Cerebellar cortex (tissue), 1 donor: ENCODE measurements at places on chromosomes 1 and 21.
A peak's percentile ranks its signal among the peaks of the same experiment; 100 is the strongest.

DNA sequence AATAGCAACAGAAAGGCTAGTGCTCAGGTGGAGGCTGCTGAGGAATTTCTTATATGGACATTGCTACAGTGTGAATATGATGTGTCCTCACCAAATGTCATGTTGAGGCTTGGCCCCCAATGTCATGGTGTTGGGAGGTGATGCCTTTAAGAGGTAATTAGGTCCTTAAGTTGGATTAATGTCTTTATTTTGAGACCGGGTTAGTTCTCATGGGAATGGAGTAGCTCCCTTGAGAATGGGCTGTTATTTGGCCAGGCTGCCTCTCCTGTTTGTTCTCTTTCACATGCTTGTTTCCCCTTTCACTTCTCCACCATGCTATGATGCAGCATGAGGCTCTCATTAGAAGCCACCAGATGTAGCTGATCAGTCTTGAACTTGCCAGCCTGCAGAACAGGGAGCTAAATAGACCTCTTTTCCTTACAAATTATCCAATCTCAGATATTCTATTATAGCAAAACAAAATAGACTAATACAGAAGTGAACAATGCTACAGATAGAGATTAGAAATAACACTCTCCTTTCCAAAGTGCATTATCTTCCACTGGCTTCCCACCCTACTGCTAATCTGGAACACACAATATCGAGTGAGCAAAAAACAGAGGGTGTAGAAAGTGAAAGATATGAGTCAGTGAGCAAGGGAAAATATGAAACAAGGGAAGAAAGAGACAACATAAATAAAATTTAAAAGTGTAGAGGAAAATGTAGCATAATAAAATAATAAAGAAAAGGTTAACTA, 160.2 kb downstream of the NTMT2 start:
- DNase-seq: no peak

GRCh38 chr1:171346881-171347280, 32.9 kb downstream of the FMO4 start:
- DNase-seq: no peak

DNA sequence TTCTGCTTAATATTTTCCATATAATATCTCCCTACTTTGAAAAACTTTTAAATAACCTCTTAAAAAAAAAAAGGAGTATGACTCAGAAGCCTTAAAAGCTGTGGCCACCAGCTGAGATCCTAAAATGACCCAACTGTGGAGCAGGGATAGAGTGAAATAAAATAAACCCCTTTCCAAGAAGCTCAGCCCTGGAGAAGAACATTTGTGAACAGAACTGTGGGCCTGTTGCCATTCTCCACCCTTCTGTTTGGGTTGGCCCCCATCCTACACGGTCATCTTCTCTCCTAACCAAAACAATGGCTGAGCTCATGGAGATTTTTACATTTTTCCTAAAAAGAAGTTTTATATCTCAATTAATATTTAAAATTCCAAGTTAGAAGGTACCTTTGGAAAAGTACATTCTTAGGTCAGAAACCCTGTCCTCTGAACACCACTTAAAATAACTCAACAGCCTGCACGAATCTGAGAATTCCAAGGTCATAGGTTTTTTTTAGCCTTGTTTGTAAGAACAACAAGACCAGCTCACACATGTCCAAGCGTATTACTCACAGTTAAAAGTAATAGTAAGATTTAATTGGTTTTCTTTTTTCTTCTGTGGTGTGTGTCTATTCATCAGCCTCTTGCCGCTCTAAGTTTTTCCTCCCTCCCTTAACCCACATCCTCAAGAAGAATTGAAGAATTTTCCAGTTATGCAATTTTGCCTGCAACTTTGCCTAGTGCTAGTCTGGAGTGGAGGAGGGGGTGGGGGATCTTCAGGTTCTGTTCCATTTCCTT, 107.7 kb upstream of the ERRFI1 start:
- DNase-seq: peak; percentile 95

DNA sequence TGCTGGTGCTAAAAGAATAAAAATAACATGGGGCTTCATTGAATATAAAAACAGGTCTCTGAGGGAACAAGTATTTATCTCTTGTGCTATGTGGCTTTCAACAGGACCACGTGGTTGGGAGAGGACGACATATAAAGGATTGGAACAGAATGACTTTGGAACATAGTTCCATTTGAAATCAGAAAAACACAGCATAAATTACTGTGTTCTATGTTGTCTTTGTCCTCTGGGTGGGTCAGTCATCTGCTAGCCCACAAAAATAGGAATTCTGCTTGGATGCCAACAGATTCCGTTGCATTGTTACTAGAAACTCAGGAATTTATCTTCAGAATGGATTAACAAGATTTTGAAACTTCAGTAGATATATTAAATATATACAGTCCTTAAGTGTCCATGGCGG, 5.9 kb downstream of the CEP85 start:
- DNase-seq: no peak

GRCh38 chr1:12153181-12153785, 13.5 kb upstream of the TNFRSF1B start:
- no peak for DNase-seq

- DNase-seq: no peak
These were observed 113.7 kb upstream of the IFFO2 start for GRCh38 chr1:19070197-19070651.

DNA sequence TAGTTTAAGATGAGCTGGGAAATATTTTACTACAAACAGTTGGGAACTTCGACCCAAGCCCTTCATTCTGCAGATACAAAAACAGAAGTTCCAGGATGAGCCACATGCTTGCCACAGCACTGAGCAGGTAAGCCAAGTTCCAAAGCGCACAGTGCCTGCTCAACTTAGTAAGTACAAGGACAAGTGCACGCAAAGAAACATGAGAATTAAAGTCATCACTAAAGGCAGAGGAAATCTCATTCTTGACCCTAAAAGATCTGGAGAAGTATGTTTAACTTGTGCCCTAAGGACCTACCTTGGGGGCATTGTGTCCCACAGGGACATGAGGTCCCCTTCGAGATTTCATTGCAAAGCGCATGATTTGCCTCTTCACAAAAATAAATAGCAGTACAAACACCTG, 1.2 kb upstream of the UBAP2L start:
- no peak for DNase-seq

DNA sequence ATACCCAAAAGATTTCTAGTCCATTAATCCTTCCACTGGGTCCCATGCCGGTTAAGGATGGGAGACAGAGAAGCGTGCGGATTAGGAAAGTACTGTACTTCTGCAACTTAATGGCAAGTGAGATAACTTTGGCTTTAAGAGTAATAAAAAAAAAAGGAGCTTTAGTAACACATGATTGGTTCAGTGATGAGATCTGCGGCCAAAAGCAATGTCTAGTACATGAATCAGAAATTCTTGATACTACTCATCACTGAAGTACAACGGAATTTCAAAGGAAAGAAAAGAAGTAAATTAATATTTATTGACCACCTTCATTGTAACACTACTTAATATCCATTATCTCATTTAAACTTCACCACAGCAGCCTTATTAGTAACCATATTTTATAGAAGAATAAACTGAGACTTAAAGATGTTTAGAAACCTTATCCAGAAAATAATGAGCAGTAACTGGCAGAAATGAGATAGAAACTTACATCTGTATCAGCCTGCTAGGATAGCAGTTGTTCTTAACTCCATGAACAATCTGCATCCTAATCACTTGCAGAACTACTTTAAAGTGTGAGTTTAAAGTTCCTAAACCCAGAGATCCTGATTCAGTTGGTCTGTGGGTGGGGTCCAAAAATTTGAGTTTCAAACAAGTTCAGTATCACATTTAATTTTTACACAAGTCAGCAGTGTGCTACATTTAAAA, 14.1 kb upstream of the NUF2 start:
- no peak for DNase-seq

GRCh38 chr1:36182734-36183133, 26.8 kb downstream of the MAP7D1 start:
- DNase-seq: no peak
